ENCODE measurements at places on chromosomes 5 and 9.

DNA sequence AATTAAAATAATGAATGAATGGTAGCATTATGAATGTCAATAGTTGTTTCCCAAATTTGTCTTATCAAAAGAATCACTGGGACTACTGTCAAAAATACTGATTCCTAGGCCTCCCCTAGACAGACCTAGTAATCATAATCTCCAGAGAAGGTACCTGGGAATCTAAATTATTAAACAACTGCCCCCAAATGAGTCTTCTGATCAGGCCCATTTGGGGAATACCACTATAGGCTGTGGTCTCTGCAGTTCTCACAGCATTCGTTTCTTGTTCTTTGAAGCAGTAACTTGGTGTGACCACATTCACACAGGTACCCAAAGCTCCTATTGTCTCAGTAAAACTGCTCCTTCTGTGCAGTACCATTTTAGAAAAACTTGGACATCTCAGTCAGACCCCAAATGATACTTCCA lies 230.9 kb downstream of the PIK3R1 start:
- no peak for DNase-seq

- no peak for DNase-seq
Observed at GRCh38 chr5:180435594-180435993, 58.6 kb upstream of the CNOT6 start.

DNA sequence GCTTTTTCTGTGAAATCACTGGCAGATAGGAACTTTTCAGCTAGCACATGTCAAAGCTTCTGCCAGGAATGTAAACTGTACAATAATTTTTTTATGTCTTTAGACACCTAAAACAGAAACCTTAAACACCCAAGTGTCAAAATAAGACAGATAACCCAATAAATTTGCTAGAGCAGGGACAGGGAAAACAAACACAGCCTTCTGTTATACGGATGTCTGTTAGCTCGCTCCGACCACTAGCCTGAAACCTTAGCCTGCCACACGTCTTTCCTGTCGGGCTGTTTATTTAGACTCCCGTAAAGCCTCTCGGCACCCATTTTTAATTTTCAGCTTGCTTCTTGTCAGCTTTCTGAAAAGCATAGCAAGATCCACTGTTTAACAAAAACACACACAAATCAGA lies 355.4 kb upstream of the SLC24A2 start:
- no peak for DNase-seq

DNA sequence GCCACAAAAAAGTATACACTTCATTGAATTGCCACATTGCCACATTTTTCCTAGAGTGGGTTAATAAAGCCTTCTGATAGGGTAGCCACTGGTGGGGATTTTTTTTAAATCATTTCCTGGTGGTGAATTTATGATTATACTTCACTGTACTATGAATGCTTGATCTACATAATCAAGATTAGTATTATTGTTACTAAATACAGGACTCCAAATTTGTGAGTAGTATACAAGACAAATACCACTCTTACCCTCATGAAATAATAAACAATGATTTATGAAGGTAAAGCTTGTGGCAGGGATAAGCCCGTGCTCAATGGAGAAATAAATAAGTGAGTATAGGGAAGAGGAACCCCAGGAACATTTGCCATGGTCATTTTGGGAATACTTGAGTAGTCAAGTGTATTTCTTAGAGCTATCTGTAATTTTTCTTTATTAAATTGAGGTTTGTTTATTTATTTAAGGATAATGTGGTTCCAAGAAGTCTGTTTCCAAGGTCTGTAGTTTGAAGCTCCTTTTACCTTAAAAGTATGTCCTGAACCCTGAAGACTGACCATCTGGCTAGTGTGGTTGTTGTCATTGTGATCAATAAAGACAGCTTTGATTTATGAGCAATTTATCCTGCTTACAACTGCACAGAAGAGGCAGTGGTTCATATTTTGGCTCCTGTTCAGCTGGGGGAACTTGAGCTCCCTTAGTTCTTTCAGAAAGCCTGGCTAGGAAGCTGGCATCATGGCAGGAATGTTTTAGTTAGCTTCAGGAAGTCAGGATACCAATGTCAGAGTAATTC lies 118.6 kb downstream of the ZSWIM6 start:
- peak; percentile 32 for DNase-seq

DNA sequence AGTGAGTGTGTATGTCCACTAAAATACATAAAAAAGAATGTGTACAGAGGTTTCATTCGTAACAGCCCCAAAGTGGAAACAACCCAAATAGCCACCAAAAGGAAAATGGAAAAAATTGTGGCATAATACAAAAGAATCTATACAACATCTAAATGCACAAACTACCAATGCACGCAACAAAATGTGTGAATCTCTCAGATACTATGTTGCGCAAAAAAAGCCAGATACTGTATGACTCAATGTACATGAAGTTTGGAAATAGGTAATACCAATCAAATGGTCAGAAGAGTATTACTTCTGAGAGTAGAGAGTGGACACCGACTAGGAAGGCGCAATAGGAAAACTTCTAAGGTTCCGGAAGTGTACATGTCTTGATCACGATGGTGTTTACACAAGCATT lies 2.4 kb downstream of the XPA start:
- no peak for DNase-seq

DNA sequence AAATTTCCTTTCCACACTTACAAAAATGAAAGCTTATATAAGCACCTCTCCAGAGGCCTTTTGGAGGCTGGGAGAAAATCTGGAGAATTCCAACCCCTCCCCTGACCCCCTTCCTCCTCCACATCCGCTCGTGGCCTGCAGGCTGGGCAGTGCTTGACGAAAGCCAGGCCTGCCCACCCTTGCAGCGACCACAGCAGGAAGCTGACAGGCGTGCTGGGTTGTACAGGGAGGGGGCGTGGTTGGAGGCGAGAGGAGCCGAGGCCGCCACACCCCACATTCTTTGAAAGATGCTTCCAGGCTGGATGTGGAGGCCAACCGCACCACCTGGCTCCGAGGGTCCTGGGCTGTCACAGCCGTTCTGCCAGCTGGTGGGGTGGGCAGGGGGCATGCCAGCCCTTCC lies 47.8 kb upstream of the IER5L start:
- peak; percentile 81 for DNase-seq

GRCh38 chr9:129473523-129474244 lies 147.2 kb downstream of the C9orf50 start:
- peak; percentile 59 for DNase-seq

DNA sequence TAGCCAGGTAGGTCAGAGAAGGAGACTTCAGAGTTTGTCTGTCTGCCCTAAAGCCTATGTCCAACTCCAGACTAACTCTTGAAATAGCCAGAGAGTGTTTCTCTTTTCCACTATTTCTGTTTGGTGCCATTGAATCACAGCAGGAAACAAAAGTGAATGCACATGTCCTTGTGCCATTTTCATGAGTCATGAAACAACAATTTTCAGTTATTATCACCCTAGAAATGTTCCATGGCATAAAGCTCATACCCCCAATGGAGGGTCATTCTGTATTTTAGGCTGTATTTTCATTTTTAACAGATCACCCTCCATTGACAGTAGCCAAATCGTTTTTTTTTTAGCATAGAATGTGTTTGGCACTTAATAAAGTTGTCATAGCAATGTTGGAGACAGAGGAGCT lies 124.7 kb downstream of the PAPPA start:
- peak; percentile 16 for DNase-seq

GRCh38 chr9:15203581-15203980 lies 103.4 kb downstream of the TTC39B start:
- DNase-seq = no peak

DNA sequence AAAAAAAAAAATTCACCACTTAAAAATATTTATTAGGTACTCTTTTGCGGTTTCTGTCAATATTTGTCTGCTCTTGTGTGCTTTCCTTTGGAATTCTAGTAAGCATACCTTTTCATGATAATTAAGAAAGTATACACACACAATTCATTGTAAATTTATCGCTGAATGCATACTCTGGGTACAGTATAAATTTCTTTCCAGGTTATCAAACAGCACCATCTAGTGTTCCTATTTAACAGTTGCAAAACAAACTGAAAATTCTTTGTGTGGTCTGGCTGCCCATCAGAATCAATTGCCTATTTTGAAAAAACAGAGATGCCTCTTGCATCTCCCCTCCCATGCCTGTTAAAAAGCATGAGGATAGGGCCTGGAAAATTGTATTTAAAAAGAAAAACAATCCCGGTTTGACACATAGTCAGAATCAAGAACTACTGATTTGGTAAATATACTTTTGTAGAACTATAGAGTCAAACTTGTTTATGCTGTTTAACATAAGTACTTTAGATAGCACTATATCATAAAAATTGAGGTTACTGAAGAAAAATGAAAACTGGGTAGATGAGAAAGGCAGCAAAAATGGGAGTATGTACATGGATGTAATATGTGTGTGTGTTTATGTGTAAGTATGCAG lies 16.2 kb downstream of the PGGT1B start:
- DNase-seq = peak; percentile 61

DNA sequence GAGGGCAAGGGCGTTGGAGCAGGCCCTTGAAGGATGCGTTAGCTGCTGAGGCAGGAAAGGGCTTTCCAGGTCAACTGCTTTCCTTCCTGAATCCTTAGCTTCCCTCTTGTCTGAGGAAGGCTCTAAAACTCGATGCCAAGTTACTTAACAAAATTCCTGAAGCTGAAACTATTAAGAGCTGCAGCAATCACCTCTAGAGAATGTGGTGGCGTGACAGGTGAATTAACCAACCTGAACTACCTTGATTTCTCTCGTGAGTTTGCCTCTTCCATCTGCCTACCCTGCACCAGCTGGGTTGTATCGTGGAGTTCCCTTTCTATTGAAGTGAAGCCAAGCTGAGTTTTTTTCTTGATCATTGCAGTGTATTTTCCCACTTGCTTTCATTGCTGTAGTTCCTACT lies 96.1 kb downstream of the PDE8B start:
- DNase-seq = no peak

DNA sequence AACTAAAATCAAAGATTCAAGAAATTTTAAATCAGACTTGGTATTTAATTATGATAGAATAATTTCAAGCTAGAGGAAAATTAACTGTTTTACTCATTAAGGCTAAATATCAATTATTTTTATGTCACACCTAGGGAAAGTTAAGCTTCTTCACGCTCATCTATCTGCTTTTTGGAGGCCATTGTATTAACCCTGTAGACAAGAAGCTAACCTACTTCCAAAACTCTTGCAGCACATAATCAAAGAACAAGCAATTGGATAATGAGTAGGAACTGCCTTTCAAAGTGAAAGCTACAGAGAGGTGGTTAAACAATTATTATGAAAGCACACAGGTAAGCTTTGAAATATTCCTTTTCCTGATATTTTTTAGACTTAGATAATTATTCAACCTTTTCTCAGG lies 6.7 kb downstream of the EBF1 start:
- DNase-seq = no peak

GRCh38 chr5:93583768-93584595 lies 960 bp downstream of the NR2F1 start:
- DNase-seq = peak; percentile 80

DNA sequence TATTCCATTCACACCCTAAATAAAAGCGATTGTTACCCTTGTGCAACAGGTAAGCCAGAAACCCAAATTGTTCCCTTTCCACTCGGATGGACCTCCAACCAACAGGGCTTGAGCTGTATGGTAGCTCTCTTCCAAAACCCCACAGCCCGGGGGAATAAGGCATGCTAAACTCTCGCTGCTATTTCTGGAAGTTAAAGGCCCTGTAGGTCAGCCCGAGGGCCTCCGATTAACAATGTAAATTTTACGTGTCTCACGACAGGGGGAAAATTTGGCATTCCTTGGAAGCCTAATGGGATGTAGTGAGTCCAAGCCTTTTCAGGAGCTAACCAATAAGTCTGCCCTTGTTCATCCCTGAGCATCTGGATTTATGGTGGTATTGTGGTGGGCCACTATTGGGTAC lies 26.0 kb downstream of the CNOT8 start:
- no peak for DNase-seq

GRCh38 chr9:38405785-38406184 lies 13.3 kb downstream of the ALDH1B1 start:
- peak; percentile 44 for DNase-seq

DNA sequence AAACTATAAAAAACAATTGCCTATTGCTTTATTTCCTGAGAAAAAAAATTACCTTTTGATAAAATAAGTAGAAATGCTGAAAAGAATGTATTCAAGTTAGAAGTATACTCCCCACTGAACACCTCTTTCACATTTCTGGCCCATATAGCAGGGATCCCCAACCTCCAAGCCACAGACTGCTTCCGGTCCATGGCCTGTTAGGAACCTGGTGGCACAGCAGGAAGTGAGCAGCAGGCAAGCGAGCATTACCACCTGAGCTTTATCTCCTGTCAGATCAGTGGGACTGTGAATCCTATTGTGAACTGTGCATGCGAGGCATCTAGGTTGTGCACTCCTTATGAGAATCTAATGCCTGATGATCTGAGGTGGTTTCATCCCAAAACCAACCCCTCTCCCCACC lies 563.9 kb downstream of the RAB3C start:
- no peak for DNase-seq

DNA sequence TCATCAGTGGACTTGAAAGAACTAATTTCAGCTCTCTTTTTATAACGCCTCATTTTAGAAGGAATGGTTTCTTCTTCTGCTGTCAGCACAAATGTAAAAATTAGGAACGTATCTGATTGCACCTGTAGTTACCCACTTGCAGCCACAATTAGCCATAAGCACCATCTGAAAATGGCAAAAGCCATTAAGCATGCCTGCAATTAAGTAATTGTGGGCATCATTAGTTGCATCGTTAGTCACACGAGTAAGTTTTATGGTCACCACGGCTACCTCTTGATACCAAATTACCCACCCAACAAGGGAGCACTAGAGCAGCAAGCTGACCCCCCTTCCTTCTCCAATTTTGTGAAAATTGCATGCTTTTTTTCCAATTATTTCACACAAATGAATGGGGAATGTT lies 25.8 kb upstream of the SLC44A1 start:
- no peak for DNase-seq

DNA sequence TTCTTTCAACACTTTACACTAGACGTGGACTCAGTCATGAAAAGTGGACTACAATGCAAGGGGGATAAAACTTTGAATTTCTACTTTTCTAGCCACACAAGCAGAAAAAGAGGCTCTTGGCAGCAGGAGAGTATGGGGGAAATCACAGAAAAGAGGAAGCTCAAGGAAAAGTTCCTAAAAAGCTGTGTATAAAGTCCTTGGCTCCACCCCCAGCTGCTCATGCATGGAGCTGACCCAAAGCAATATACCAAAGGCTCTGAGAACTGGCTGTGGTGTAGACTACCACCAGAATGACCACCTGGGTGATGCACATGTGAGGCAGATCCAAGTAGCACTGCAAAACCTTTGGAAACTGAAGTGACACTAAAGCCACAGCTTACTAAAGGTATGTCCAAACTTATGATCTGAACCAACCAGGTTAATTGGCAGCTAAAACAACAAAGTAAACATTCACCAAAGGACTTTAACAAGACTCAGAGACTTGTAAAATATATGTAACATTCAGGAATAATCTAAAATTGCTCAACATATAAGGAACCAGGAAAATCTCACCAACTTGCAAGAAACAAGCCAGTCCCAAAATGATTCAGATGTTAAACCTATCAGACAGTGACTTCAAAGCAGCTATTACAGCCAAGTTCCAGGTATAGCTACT lies 55.5 kb upstream of the RASGRF2 start:
- no peak for DNase-seq

DNA sequence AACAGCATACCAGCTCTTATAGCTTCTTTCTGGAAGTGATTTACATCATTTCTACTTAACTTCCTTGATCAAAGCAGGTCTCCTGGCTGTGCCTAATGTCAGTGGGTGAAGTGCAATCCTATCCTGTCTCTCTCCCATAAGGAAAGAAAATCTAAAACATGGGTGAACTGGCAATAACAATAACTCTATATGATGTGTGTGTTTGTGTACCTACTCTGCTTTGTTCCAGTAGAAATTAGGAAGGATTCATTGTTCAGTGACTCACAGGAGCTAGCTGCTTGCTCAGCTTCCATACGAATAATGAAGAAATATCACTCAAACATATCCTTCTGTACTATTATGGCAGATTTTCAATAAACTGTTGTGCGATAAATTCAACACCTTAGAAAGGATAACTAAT lies 123.7 kb downstream of the ADGRV1 start:
- no peak for DNase-seq
